Activated CD8-positive, alpha-beta memory T cell treated with anti-CD3 and anti-CD28 coated beads for 1 hour (primary cell): ENCODE measurements at places on chromosomes 4 and X.
A peak's percentile ranks its signal among the peaks of the same experiment; 100 is the strongest.

- no peak for DNase-seq
Observed at GRCh38 chrX:24146283-24146949, 3.1 kb upstream of the ZFX start.

- no peak for DNase-seq
Observed at GRCh38 chr4:167176723-167177367, 57.4 kb downstream of the SPOCK3 start.

DNA sequence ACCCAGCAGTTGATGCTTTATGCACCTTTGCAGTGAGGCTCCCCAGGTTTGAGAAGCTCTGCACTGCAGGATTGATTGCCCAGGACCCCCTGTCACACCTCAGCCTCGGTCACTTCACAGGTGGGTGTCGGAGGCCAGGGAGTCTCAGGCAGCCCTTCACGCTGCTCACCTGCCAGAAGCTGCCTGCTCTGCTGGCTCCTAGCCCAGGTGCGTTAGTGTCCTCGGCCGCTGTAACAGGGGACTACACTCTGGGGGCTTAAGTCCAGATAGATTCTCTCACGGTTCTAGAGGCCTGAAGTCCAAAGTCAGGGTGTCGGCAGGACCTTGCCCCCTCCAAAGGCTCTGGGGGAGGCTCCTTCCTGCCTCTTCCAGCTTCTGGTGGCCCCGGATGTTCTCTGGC, 79.9 kb downstream of the CPZ start:
- DNase-seq = no peak

DNA sequence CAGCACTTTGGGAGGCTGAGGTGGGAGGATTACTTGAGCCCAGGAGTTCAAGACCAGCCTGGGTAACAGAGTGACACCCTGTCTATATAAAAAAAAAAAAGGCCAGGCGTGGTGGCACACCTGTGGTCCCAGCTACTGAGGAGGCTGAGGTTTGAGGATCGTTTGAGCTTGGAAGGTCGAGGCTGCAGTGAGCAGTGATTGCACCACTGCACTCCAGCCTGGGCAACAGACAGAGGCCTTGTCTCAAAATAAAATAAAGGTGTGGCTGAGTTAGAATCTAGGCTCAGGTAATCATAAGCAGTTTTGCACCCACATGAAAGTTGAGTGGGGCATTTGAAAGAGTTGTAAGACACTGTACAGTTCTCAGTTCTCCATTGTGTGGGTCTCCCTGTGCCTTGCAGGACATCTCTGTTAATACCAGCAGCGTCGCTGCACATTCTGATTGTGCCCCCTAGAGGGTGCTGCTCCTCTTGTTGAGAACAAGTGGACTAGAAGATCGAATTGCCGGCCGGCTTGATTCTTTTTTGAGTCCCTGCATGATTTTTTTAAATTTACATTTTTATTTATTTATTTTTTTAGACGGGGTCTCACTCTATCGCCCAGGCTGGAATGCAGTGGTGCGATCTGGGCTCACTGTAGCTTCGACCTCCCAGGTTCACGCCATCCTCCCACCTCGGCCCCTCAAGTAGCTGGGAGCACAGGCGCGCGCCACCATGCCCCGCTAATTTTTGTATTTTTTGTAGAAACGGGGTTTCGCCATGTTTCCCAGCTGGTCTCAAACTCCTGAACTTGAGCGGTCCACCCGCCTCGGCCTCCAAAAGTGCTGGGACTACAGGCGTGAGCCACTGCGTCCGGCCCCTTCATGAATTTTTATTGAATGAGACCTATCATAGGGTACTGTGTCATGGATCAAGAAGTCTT, 73.6 kb upstream of the RBMX start:
- DNase-seq = peak; percentile 1

DNA sequence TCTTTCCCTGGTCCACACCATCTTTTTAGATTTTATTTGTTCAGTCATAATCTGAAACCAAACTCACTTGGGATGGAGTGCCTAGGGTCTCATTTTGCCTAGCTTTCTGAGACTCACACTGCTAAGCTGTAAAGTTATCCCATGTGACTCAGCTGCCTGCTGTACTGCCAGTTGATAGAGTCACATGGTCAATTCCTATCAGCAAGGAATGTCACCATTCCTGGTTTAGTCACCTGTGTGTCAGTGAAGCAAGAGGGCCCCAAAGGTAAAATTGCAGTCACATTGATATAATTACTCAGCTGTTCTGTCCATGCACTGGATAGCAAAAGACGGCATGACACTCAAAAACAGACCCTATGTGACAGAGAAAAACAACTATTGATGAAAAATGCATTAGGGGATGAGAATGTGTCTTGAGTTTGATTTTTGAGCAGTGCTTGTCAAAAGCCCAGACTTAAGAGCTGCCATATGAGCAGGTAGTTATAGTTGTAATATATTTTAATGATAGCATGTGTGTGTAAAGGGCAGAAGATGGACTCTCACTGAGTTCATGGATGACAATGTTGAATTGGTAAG, 413.2 kb downstream of the PPARGC1A start:
- no peak for DNase-seq

DNA sequence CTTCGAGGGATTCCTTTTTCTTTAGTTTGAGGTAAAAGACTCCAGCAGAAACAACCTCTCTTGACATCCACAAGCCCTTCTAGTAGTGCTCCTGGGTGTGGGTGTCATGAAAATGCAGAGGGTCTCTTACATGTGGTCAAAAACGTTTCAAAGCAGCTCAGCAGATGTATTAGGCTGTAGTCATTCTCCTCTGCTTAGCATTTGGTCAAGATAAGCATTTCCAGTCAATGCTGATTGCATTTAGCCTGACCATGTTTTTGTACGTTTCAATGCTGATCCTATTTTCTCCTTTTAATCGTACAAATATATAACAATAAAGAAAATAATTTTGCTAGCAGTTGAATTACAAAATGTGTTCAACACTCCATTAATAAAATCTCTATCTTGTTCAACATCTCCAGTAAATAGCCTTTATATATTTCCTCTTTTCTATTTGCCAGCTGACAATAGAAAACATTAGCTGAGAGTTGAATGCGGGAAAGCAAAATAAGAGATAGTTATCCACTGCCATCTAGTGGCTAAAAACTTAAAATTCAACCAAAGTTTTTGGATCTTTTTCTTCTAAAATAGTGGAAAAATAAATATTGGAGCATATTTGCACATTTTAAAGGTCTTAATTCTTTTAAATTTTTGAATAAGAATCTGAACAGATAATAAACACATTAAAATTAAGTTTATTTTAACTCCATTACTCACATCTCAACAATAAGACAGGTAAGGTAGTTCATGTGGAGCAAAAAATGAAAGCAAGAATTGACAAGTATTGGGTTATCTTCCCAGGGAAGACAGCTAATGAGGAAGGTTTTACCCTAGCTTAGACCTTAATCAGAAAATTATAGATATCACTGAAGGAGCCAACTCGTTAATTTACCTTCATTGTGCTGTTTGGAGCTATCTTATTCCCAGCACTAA, 15.2 kb upstream of the PACRGL start:
- DNase-seq = no peak

- no peak for DNase-seq
Observed at GRCh38 chr4:173420324-173420752, 21.4 kb upstream of the SCRG1 start.

- no peak for DNase-seq
Observed at GRCh38 chr4:41878991-41879491, 56.2 kb upstream of the TMEM33 start.

GRCh38 chr4:142345924-142346323, 500.2 kb downstream of the INPP4B start:
- DNase-seq = no peak

DNA sequence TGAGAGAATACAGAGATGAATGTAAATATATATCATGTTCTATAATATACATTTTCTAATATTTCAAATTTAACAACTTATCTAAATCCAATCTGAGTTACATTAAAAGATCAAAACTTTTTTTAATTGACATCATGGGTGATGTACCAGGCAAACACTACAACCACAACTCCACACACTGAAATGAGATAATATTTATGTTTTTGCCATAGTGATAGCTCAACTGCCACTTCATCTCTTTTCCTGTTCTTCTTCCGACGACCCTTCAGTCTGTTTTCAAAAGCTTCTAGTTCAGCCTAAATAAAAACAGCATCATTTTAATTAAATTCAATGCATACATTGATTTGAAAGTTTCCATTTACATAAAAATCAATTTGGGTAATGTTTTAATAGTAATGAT, 10.2 kb upstream of the CORIN start:
- DNase-seq = no peak

- no peak for DNase-seq
Observed at GRCh38 chr4:131084997-131085396, 1989.0 kb downstream of the C4orf33 start.

DNA sequence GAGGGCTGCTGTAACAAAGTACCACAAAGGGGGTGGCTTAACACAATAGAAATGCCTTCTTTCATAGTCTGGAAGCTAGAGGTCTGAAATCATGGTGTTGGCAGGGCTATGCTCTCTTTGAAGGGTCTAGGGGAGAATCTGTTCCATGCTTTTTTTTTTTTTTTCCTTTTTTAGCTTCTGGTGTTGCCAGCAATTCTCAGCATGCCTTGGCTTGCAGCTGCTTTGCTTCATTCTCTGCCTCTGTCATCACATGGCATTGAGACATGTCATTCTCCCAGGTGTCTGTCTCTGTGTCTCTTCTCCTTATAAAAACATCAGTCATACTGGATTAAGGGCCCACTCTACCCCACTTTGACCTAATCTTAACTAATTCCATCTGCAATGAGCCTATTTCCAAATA, 78.6 kb upstream of the BOD1L1 start:
- no peak for DNase-seq

DNA sequence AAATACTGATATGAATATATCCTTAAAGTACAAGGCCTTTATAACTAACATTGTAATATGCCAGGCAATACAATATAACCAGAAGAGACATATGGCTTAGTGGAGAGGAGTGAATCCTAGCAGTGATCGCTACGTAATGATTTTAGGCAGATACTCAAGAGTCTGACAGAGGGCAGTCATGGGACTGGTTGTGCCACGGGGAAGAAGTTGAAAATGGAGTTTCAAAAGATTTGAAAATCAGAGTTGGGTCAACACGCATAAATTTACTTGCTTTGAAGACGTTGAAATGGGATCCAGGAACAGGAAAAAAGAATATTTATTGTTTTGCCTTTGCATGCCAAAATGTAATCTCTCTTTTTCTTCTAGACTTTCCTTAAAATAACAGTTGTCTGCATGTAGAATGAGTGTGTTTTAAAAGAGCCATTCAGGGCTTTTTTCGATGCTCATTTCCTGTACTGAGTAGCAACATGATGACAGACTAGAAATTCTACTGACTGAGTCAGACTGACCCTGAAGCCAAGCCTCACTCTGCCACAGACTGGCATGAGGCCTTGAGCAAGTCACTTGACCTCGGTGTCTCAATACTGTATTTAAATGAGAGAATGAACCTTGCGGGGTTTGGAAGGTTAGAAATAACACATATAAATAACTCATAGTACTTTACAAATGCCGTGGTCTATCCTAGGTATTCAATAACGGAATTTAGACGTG, 8.1 kb upstream of the SMS start:
- DNase-seq = no peak

- no peak for DNase-seq
Observed at GRCh38 chrX:46681849-46682248, 77.1 kb downstream of the SLC9A7 start.

DNA sequence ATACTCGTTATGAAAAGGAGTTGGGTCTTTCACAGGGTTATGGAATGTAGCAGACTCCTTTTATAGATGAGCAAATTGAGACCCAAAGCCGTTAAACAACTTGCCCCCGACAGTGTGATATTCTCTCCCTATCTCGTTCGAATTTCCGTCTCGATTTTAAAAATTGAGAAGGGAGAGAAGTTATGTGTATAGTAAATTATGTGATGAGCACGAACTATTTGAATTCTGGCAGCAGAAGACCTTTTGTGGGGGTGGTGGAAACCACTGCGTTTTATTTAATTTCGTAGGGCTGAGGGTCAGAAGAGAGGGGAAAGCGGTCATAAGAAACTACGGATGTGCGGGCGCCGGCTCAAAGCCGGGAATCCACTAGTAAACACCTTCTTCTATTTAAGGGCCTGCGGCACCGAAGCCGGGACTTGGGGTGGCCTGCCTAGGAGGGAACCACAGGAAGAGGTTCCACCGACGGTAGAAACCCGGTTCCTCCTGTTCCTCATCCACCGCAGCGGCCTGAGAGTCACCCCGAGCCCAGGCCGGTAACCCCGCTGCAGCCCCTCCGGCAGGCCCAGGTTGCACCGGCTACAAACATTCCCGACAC, 1.5 kb upstream of the DDX3X start:
- no peak for DNase-seq

- no peak for DNase-seq
Observed at GRCh38 chr4:26127851-26128337, 192.9 kb upstream of the RBPJ start.

DNA sequence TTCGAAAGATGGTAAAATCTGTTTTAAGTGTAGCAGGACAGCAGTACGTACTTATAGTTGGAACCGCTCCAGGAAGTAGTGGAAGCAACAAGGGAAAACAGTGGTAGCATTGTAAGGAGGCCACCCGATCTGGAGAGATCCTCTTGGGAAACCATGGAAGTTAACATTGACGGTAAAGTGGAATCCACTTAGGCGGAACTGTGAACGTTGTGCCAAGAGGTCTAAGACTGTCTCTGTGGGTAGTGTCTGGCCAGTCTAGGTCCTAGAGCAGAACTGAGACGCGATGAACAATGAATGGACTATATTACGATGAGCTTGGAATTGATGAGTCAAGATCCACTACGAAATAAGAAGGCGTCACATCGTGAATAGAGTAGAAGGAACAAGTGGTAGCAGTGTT, 124.0 kb downstream of the TENM3 start:
- DNase-seq = no peak

- no peak for DNase-seq
Observed at GRCh38 chr4:40251366-40251765, 54.5 kb downstream of the RHOH start.

DNA sequence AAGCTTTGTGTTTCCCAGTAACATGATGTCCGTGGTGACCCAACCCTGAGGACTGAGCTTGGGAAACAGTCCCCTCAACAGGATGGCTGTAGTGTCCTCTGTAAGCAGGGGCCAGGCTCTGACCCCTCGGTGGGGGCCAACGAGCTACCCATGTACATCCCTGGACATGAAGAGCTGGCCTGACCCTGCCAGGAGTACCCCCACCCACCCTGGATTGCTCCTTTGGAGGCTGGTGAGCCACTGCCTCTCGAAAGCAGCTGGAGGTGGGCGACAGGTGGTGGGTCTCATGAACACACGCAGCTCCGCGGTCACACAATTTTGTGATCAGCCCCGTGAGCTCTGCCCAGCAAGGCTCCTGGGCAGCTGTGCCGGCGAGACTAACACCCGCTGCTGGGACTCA, 33.5 kb downstream of the NSG1 start:
- no peak for DNase-seq

- DNase-seq = no peak
Observed at GRCh38 chr4:10093801-10094552, 22.6 kb downstream of the WDR1 start.

- DNase-seq = no peak
Observed at GRCh38 chr4:173782660-173783059, 252.6 kb upstream of the HAND2 start.

GRCh38 chr4:6699388-6699787, 5.7 kb downstream of the S100P start:
- DNase-seq = no peak
